ENCODE measurements at places on chromosomes 2 and 18.

DNA sequence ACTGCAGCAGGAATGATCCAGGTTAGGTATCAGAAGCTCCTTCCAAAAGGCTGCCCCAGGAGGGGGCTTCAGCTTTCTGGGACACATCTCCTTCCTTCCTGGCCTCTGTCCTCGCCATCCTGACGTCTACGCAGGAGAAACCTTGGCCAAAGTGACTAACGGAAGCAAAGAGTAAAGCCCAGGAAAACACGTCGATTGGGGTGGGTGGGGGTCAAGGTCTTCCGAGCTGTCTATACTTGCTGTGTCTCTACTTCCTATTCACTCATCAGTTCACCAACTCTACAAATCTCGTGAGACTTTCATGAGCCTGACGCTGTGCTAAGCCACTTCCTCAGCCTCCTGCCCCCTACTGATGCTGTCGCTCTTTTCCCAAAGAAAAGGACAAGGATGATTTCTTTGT is 212.6 kb downstream of the TNS1 start:
- DNase-seq, result peak; percentile 41

DNA sequence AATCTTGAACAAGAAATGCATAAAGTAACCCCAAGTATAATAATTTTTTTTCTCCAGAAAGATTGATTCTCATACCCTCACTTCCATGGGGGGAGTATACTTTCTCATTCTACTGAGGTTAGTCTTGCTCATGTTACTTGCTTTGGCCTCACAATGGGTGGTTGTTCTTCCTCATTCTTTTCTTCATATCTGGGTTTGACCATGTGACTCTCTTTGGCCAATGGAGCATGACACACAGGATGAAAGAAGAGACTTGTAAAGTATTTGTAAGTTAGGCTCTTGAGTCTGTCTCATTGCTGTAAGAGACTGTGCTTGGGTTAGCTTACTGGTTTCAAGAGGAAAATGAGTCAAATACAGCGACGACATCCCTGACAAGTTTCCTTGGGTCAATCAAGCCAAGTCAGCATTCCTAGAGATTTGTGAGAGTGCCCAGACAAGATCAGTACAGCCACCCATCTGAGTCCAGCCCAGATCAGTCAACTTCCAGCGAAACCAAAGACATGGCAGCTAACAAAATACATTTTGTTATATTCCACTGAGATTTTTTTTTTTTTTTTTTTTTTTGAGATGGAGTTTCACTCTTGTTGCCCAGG is 970.2 kb downstream of the BCL11A start:
- DNase-seq, result no peak

- no peak for DNase-seq
These were observed 96.5 kb downstream of the MAPK4 start for GRCh38 chr18:50656396-50656795.

GRCh38 chr18:33820517-33821371 is 242.7 kb downstream of the ASXL3 start:
- no peak for DNase-seq

GRCh38 chr2:97967216-97967592 is 28.5 kb downstream of the TMEM131 start:
- no peak for DNase-seq

GRCh38 chr2:223626716-223627115 is 24.6 kb upstream of the SCG2 start:
- no peak for DNase-seq

GRCh38 chr2:71551631-71551915 is 98.2 kb downstream of the DYSF start:
- no peak for DNase-seq

DNA sequence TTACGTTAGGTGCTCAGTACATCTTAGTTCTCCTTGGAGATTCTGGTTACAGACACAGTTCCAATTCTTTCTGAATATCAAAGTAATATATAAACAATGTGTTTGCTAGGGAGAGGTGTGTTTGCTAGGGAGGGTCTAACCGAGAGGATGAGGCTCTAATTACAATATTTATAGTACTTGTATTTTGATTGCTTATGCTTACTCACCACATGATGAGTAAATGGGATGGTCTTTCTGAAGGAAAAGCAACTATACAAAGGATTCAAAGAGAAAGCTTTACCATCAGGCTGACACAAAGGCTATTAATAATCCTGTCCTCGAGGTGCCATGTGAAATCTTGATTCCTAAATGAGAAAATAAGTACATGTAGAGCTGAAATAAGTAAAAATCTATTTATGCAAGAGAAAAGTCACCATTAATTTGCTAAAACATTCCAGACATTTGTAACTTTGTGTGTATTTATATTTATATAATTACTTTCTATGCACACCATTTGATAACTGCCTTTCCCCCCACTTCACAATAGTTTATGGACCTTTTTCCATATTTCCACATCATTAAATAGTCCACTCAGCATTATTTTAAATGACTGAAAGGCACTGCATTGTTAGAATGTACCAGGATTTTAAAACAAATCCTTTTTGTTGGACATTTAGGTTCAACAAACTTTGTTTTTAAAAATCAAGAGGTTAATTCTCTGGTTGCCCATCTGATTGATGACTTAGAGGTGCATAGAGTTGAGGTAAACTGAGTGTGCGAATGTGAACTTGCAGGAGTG is 94.5 kb upstream of the FN1 start:
- DNase-seq, result no peak
